ENCODE measurements at places on chromosomes 2 and 18. TPM values are rescaled to one million over a fixed set of nuclear protein-coding genes. Genes with fewer than 3 reads are reported as not detected.

GRCh38 chr2:118815731-118816130, 31.7 kb downstream of the EN1 start:
- no peaks in the 10 kb centered on the region for H3K36me3 ChIP-seq
- H3K27me3 ChIP-seq: peaks cover 30% of the 10 kb centered on the region
- no peak overlapping the region for H3K4me3 ChIP-seq
- no peaks in the 10 kb centered on the region for H3K4me1 ChIP-seq
- no peak overlapping the region for H3K27ac ChIP-seq

GRCh38 chr2:62743506-62743905, 38.0 kb downstream of the EHBP1 start:
- H3K27me3 ChIP-seq: no peaks in the 10 kb centered on the region
- no peak overlapping the region for H3K4me3 ChIP-seq
- H3K36me3 ChIP-seq: no peaks in the 10 kb centered on the region
- H3K4me1 ChIP-seq: peaks cover 91% of the 10 kb centered on the region
- no peak for DNase-seq
- no peak overlapping the region for H3K27ac ChIP-seq

The ACMSD gene
- not detected for total RNA-seq

DNA sequence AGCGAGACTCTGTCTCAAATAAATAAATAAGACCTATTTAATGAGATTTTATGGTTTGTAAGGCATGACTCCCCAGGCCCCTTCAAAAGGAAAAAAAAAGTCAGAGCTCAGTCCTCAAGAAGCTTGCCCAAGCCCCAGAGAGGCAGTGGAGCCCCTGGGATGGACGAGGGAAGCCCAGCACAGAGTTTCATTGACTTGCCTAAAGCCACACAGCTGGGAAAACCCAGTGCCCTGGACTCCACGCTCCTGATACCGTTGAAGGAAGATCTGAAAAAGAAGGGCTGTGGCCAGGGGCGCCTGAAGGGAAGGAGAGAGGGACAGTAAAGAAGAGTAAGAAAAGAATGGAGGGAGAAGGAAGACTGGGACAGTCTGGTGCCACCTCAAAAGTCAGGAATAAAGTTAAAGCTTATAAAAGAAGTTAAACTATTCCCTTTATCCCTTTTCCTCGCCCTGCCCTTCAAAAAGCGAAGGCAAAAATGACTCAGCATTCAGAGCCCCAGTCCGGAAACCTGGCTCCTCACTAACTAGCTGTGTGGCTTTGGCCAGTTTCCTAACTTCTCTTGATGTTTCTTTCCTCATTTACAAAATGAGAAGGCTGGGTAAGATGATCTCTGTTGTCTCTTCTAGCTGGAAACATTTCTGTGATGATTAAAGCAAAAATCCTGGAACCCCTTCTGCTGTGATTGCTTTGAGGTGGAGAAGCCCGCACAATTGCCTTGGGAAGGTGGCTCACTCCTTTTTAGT, 46.7 kb downstream of the LYPD1 start:
- no peaks in the 10 kb centered on the region for H3K27me3 ChIP-seq
- no peaks in the 10 kb centered on the region for H3K36me3 ChIP-seq
- H3K4me3 ChIP-seq: no peak overlapping the region
- peaks cover 6% of the 10 kb centered on the region for H3K4me1 ChIP-seq
- DNase-seq: no peak

GRCh38 chr2:102000813-102001766, 9.3 kb downstream of the IL1R2 start:
- H3K27ac ChIP-seq: no peak overlapping the region
- H3K4me3 ChIP-seq: no peak overlapping the region
- H3K27me3 ChIP-seq: no peaks in the 10 kb centered on the region
- no peak for DNase-seq

DNA sequence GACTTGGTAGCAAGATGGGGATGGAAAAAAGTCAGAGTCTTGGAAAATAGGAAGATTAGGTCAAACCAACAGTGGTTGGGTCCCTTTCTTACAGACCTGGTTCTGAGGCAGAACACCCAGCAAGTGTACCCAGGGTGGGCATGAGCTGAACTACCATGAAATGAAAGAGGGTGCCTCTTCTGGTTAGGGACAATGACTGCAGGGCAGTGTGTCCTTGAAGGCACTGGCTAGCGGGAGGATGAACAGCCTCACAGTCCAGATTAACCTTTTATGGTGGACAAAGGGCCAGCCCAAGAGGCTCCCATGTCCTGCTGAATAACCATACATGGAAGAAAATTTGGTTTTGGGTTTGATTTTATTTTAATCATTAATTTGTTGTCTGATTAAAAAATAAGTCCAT, 61.8 kb upstream of the CCDC85A start:
- DNase-seq: no peak
- no peaks in the 10 kb centered on the region for H3K4me1 ChIP-seq
- H3K27me3 ChIP-seq: no peaks in the 10 kb centered on the region
- H3K36me3 ChIP-seq: no peaks in the 10 kb centered on the region
- no peak overlapping the region for H3K27ac ChIP-seq

DNA sequence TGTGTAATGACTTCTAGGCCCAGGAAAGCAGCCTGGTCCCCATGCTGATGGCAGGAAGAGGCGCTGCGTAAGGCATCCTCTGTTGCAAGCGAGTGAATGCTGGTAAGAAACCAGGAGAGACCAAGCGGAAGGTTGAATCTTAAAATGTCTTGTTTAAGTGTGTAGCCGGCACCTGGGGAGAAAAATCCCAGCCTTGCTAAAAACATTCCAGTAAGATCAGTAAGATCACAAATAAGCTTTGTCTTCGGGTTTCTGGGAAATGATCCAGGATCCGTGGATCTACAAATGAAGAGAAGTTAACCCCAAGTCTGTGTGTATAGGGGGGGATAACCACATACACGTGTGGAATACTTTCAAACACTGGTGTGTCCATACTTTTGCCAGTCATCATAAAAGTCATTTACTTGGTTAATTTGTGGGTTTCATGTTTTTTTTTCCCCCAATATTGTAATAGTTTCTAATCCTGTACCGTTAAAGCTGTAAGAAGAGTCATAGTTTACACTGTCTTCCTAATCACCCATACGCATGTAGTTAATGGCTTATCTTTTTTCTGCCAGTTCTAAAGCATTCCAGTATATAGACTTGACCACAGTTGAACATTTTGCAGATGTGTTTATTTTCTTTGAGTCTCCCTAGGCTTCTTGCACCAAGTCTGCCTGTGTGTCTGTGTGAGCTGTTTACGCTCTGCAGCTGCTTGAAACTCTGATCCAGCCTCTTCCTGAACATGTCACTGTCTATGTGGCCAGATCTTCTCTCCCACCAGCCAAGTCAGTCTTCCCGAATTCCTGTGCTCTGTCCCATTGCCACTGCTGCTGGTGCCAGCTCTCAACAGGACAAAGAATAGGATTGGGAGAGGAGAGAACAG, 135.9 kb upstream of the ARL4C start:
- no peak overlapping the region for H3K4me3 ChIP-seq
- no peaks in the 10 kb centered on the region for H3K36me3 ChIP-seq
- peaks cover 7% of the 10 kb centered on the region for H3K4me1 ChIP-seq
- DNase-seq: no peak
- H3K27me3 ChIP-seq: peaks cover 6% of the 10 kb centered on the region

The ANKRD30B gene
- 0.29 TPM for total RNA-seq

The AQP12A gene
- not detected for total RNA-seq

Data from stomach (tissue), 19 donors.